ENCODE measurements at places on chromosomes 16 and 17. TPM values are rescaled to one million over a fixed set of nuclear protein-coding genes. Genes with fewer than 3 reads are reported as not detected.
A peak's percentile ranks its signal among the peaks of the same experiment; 100 is the strongest.

The LRRC46 gene
- 0.21 TPM for total RNA-seq

The FOXN1 gene
- total RNA-seq: not detected

- no peak for DNase-seq
These were observed 3.8 kb downstream of the ASGR1 start for GRCh38 chr17:7175330-7175733.

- DNase-seq: no peak
These were observed 437.1 kb upstream of the PMFBP1 start for GRCh38 chr16:72609066-72609465.

- DNase-seq: peak; percentile 62
These were observed 324.7 kb downstream of the BCAS3 start for GRCh38 chr17:61002316-61002736.

DNA sequence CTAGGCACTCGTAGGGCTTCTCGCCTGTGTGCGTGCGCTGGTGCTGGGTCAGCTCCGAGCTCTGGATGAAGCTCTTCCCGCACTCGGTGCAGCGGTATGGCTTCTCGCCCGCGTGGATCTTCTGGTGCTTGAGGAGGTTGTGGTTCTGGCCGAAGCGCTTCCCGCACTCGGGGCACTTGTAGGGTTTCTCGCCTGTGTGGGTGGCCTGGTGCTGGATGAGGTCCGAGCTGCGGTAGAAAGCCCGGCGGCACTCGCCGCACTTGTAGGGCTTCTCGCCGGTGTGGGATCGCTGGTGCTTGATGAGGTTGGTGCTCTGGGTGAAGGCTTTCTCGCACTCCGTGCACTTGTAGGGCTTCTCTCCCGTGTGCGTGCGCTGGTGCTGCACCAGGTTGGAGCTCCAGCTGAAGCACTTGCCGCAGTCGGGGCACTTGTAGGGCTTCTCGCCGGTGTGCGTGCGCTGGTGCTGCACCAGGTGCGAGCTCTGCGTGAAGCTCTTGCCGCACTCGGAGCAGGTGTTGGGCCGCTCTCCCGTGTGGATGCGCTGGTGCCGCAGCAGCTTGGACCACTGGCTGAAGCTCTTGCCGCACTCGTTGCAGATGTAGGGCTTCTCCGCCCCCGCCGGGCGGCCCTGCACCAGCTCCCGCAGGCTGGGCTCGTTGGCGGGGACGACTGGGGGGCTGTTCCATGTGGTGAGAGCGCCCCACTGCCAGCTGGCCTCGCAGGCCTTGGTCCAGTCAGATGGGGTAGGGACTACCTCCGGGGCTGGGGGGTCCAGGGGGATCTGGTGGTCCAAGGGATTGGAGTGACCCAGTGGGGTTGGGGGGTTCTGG, 3.5 kb downstream of the ZNF629 start:
- DNase-seq: no peak

DNA sequence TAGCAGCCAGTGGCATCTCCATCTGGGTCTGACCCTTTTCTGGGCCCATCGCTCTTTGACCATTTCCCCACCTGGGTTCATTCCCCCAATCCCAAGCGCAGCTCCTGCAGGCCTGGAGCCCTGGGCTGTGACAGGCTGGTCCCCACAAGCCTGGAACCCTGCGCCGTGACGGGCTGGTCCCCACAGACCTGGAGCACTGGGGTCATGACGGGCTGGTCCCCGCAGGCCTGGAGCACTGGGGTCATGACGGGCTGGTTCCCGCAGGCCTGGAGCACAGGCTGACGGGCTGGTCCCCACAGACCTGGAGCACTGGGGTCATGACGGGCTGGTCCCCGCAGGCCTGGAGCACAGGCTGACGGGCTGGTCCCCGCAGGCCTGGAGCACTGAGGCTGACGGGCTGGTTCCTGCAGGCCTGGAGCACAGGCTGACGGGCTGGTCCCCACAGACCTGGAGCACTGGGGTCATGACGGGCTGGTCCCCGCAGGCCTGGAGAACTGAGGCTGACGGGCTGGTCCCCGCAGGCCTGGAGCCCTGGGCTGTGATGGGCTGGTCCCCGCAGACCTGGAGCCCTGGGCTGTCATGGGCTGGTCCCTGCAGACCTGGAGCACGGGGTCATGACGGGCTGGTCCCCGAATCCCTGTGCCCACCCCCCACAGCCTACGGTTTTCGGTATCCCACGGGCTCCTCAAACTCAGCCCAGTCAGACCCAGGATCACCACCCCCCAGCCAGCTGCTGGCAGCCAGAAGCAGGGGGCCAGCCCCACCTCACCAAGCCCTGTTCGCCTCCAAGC, 16.6 kb downstream of the TMC6 start:
- no peak for DNase-seq

- no peak for DNase-seq
These were observed 165.1 kb downstream of the CHD9 start for GRCh38 chr16:53219795-53220454.

GRCh38 chr17:40032322-40033320, 17.4 kb downstream of the CSF3 start:
- no peak for DNase-seq

GRCh38 chr16:85682516-85682915, 6.2 kb downstream of the GINS2 start:
- DNase-seq: no peak

DNA sequence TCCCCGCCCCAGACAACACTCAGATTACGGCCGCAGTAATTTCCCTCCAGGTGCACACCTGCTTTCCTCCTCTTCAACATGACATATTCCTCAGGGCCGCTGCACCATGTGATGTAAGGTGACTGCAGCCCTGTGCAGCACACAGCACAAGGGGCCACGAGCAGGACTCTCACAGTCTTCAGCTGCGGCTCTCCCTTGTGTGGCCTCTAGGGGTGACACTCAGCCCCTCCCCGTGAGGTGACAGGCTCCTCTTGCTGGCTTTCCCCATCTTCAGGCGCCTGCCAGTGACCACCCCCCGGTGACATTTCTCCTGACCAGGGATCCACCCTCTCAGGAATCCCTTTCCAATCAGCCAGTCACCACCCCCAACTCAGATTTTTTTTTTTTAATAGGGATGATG, 31.3 kb upstream of the ABCC3 start:
- DNase-seq: no peak

DNA sequence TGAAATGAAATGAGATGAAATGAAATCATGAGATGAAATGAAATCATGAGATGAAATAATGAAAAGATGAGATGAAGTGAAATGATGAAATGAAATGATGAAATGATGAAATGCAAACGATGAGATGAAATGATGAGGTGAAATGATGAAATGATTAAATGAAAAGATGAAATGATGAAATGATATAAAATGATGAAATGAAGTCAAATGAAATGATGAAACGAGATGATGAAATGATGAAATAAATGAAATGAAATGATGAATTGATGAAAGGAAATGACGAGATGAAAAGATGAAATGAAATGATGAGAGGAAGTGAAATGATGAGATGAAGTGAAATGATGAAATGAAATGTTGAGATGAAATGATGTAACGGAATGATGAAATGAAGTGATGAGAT, 595.6 kb downstream of the TP53TG3F start:
- no peak for DNase-seq

GRCh38 chr17:42577140-42577531, 393 bp downstream of the PSMC3IP start:
- DNase-seq: no peak

DNA sequence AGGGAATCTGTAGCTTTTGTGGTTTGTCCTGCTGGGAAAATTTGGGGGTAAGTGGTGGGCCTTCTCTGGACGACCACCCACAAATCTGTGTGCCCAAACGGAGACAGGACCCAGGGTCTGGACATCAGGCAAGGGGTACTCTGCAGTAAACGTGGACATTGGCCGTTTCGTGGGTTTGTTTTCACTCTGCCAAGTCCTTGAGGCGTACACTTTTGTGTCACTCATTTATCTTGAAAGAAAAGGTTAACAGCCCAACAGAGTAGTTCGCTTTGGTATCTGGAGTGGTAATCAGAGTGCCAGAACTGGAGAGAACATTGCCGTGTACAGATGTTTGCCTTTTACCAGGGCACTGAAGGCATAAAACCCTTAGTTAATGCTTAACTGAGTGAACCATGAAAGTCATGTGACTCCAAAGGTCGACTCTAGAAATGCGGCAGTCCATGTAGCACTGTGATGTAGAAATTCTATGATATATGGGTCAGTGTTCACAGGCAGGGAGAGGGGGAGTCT, 15.4 kb downstream of the NAA60 start:
- peak; percentile 24 for DNase-seq

- DNase-seq: no peak
These were observed 40.7 kb upstream of the CBFA2T3 start for GRCh38 chr16:89017543-89018281.

GRCh38 chr17:42053731-42054500, 3.5 kb upstream of the C17orf113 start:
- DNase-seq: no peak

Measured in myocyte (in vitro differentiated cells).